ENCODE measurements at places on chromosomes 11 and 22. TPM values are rescaled to one million over a fixed set of nuclear protein-coding genes. Genes with fewer than 3 reads are reported as not detected.

- DNase-seq: no peak
Measured at GRCh38 chr11:87275176-87275575, 237.4 kb downstream of the TMEM135 start.

DNA sequence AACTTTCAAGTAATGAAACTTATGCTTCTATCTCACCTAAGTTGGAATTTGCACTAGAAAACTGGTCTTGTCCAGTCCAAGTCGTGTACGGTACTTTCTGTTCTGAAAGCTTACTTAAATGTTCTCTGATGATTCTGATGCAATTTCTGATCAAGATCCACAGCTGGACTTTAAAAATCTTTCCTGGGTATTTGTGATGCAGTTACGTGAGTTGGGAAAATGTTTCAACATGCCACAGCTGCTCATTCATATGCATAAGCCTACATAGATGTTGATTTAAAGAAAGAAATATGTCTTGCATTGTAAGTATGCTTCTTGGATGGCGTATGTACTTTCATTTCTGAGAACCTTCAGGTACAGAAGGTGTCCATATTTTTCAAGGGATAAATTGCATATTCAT is 493.7 kb upstream of the CCDC90B start:
- no peak for DNase-seq

GRCh38 chr11:28794405-28794804 is 686.2 kb downstream of the METTL15 start:
- DNase-seq: no peak

GRCh38 chr11:123690485-123690884 is 36.1 kb upstream of the SCN3B start:
- DNase-seq: no peak

GRCh38 chr11:101357771-101358170 is 226.0 kb downstream of the TRPC6 start:
- DNase-seq: no peak

- DNase-seq: no peak
Measured at GRCh38 chr11:94553938-94554337, 10.2 kb downstream of the FUT4 start.

The RIMBP3B gene
- total RNA-seq: not detected

- DNase-seq: no peak
Measured at GRCh38 chr22:39309364-39309861, 10.0 kb downstream of the RPL3 start.

The GAL gene
- total RNA-seq: 10.2 TPM
